Skeletal muscle cell (primary cell): ENCODE measurements at places on chromosomes 5 and 9.

DNA sequence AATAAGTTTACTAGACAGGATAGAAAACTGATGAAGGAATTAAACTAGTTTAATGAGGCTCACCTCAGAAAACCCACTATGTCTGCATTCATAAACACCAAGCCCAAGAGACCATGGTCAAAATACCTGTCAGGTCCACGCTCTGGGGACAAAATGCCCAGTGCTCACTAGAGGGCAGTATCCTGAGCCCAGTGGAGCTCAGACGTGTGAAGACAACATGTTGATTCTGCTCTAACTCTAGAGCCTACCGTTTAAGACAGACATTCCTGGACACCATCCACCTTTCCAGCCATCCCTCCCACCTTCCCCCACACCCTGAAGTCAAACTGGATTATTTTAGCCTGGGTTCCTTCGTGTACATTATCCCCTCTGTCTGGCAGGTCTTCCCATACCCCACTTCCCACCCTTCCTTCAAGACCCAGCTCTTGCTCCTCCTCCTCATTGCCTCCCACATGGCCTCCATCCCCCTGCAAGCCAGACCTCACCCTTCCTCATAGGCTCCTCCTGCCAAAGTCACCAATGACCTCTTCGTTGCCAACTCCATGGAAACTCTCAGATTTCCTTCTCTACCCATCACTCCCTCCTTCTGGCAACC, 142.3 kb upstream of the FSTL4 start:
- DNase-seq = no peak

DNA sequence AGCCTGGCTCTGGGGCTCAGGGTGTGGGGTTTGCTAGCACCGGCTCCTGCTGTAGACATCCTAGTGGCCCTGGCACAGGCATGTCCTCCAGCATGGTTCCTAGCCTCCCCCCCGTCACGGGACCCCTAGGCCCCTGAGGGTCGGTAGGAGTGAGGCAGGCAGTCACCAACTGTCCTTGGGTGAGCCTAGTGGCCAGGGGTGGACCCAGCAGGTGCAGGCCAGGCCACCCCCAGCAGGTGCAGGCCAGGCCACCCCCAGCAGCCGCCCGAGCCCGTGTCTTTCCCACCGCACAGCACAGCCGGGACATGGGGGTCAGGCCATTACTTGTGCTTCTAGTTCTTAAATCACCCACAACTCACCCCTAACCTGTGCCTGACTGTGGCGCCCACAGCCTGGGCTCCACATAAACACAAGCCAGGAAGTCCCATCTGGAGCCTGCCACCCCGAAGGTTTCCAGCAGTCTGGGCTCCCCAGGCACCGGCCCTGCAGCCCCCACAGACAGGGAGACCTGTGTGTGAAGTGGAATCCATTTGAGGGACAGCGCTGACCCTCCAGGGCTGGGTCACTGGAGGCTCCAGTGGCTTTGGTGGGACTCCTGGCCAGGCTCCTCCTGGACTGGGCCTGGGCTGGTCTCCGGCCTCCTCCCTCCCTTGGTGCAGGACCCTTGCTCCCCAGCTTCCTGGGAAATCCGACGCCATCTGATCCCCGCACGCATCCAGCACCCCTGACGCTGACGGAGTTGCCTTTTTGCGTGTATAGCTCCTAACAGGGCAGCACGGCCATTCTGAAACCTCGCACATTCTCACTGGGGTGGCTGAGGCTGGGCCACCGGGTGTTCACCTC, 114.1 kb upstream of the LPCAT1 start:
- no peak for DNase-seq

DNA sequence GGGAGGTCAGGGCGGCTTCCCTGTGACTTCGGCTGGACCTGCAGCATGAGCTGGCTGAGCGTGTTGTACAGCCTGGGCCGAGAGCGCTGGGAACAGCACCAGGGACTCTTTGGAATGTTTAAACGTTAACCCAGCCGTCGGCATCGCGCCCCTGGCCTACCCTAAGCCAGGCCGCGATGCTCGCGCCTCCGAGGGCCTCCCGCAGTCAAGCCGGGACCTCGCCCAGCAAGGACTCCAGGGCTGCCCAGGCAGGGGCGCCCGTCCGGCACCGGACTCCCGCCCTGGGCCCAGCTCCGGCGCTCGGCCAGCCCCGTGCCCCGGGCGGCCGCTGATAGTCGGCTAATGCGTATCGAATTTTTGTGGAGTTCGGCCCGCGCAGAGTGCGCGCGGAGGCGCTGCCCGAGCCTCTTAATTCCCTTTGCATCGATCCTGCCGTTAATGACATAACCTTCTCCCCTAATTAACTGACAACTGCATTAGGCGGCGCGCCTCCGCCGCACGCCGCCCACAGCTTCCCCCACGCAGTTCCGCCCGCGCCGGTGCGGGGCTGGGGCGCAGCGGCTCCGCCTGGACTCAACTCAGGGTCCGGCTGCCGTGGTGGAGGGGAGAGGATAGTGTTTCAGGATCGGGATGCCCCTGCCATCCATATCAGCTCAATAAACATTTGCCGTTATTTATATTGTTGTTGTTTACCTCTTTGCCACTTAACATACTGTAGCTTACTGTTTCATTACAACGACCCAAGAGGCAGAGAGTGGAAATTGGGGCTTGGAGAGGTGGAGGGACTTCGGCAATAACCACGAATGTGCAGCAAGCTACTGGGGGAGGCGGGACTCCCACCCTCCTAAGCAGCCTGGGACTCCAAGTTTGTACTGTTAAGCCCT, 28.8 kb upstream of the CDC23 start:
- DNase-seq = no peak

GRCh38 chr5:10633271-10634049, 69.6 kb downstream of the ANKRD33B start:
- DNase-seq = no peak

DNA sequence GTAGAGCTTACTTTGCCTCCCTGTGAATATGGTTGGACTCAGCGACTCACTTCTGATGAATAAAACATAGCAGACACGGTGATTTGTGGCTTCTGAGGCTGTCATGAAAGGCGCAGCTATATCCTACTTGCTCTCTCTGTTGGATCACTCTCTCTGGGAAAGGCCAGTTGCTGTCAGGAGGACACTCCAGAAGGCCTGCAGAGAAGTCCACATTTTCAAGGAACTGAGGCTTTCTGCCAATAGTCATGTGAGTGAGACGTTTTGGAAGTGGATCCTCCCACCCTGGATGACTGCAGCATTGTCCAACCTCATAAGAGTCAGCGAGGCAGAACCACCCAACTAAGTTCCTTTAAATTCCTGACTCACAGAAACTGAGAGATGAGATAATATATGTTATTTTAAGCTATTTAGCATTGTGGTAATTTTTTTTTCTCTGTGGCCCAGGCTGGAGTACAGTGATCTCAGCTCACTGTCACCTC, 156.0 kb upstream of the MAST4 start:
- DNase-seq = no peak

GRCh38 chr5:135703016-135703550, 124.3 kb upstream of the CXCL14 start:
- no peak for DNase-seq

DNA sequence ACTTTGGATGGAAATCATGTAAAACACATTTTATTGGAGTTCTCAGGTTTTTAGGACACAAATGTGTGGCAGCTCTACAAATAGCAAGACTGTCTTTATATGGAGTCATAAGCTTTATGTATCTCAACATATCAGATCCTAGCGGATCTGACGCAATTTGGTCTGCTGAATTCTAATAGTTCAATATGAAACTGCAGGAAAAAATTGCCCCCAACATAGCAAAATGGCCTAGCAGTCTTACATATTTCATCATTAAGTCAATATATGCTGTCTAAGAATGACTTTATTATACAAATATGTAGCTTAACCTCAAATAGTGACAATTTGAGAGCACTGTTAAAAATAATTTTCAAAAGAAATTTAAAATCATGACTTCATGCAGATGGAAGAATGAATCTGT, 244.3 kb downstream of the TAF11L14 start:
- peak; percentile 15 for DNase-seq

GRCh38 chr5:133376986-133377385, 235.4 kb downstream of the FSTL4 start:
- no peak for DNase-seq

- no peak for DNase-seq
Measured at GRCh38 chr5:132093271-132093670, 19.7 kb downstream of the CSF2 start.

DNA sequence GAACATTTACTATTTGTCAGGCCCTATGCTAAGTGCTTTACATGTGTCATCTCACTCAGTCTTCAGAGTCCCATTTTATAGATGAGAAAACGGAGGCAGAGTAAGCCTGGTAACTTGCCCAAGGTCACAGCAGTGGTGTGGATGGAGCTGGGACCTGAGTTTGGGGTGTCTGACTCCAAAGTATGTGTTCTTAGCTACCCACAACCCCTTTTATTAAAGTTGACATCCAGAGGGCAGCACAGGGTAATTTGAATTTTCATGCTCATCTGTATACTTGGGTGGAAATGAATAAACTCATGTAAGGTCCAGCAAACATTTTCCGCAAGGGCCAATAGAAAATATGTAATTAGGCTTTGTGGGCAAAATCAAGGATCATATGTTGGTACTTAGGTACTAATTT, 93.4 kb upstream of the SLC25A48 start:
- no peak for DNase-seq

GRCh38 chr9:90504486-90504885, 138.1 kb downstream of the DIRAS2 start:
- no peak for DNase-seq

GRCh38 chr5:131635684-131636572, 899 bp upstream of the RAPGEF6 start:
- DNase-seq = no peak

- no peak for DNase-seq
Measured at GRCh38 chr5:73126957-73127356, 6.6 kb downstream of the TMEM171 start.

DNA sequence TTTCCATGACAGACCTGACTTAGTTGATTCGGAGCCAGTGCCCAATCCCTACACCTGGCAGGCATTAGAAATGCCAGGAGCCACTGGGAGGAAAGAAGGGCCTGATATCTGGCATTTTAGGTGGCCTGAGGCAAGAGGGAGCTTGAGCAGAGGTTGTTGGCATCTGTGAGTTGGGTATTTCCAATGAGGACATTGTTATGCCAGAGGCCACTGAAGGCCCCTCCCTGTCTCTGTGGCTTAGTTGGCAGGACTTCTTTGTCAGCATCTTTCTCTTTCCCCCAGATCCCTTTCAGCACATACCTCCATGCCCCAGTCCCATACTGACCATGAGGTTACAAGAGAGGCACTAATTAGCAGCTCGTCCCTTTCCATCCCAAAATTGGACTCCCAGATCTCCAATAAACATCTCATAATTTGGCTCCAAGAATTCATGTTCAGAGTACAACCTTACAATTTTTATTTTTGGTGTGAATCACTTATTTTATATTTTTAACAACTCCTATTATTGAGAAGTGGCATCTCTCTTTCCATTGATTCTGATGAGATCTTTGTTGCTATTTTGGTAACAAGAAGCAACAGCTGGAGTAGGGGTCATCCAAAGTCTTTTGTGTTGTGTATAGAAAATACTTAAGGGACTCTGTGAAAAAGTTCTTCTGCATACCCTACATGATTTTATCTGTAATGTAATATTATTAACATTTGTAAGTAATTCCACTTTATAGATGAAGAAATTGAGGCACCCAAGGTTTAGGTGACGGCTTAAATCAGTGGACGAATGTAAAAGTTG, 68.6 kb upstream of the MAP3K1 start:
- no peak for DNase-seq

DNA sequence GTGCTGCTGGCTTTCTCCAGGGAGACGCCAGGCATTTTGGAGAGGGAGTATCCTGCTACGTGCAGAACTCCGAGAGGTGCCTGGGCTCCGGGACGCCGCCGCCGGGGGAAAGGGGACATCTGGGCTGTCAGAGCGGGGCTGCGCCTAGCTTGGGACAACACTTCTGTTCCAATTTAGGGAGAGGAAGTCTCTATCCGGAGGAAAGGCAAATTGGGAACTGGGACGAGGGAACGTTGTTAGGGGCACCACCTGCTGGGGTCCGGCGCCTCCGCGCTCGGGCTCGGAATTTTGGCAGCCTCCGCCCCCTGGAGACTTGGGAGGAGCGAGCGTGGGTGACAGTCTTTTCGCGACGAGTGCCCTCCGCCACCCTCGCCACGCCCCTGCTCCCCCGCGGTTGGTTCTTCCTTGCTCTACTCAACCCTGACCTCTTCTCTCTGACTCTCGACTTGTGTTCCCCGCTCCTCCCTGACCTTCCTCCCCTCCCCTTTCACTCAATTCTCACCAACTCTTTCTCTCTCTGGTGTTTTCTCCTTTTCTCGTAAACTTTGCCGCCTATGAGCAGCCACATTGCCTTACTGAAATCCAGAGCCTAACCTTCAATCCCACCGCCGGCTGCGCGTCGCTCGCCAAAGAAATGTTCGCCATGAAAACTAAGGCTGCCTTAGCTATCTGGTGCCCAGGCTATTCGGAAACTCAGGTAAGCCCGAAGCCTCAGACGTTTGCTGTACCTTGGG, 1.6 kb downstream of the TSLP start:
- no peak for DNase-seq
